ENCODE measurements at places on chromosomes 7 and 10.

- no peak for DNase-seq
Measured at GRCh38 chr10:121680879-121681655, 82.8 kb upstream of the FGFR2 start.

GRCh38 chr10:85668522-85668921, 698.1 kb downstream of the GRID1 start:
- DNase-seq = no peak

GRCh38 chr10:29035721-29036120, 253.1 kb upstream of the LYZL1 start:
- no peak for DNase-seq

DNA sequence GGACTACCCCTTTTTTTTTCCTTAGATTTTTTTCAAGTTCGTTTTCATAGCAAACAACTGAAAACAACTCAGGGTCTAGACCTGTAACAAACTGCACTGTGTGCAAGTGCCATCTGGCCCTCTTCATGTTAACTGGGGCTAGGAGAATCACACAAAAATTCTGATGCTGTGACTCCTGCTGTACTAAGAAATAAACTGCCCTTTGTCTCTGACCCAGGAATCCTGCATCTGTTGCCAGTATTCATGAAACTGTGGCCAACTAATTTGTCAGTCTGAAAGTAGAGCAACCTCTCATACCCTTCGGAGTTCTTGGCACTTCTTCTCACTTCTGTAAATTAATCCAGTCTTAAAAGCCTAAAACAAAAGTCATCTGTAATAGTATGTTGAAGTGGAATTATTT, 218.4 kb upstream of the PCDH15 start:
- no peak for DNase-seq

- DNase-seq = no peak
Measured at GRCh38 chr7:158266426-158266816, 321.2 kb downstream of the PTPRN2 start.

- DNase-seq = no peak
Measured at GRCh38 chr7:50226669-50227068, 77.8 kb upstream of the IKZF1 start.

DNA sequence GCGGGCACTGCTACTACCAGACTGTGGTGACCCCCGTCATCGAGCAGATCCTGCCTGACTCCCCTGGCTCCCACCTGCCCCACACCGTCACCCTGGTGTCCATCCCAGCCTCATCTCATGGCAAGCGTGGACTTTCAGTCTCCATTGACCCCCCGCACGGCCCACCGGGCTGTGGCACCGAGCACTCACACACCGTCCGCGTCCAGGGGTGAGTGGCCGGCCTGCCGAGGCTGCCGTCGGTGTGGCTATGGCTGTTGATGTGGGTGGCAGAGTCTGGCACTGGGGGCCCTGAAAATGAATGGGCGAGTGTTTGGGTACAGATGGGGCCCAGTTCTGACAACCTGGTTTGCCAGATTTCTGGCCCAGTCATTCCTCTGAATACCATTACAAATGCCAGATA, 15.4 kb downstream of the LIMK1 start:
- DNase-seq = no peak

- no peak for DNase-seq
Measured at GRCh38 chr7:205115-206010, 13.0 kb downstream of the FAM20C start.

- DNase-seq = no peak
Measured at GRCh38 chr7:128790315-128791041, 1.3 kb upstream of the CCDC136 start.

DNA sequence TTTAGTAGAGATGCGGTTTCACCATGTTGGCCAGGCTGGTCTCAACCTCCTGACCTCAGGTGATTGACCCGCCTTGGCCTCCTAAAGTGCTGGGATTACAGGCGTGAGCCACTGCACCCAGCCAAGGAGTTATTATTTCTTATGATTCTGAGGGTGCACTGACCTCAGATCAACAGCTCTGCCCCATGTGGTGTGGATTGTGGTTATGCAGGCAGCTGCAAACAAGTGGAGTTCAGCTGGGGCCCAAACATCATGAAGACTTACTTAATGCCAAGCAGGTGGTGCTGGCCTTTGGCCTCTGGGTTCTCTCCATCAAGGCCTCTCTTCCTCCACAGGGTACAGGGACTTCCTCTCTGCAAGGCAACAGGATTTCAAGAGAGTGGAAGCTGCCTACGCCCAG, 45.1 kb upstream of the OPTN start:
- no peak for DNase-seq

- peak; percentile 57 for DNase-seq
Measured at GRCh38 chr7:38222481-38223096, 44.5 kb downstream of the STARD3NL start.

DNA sequence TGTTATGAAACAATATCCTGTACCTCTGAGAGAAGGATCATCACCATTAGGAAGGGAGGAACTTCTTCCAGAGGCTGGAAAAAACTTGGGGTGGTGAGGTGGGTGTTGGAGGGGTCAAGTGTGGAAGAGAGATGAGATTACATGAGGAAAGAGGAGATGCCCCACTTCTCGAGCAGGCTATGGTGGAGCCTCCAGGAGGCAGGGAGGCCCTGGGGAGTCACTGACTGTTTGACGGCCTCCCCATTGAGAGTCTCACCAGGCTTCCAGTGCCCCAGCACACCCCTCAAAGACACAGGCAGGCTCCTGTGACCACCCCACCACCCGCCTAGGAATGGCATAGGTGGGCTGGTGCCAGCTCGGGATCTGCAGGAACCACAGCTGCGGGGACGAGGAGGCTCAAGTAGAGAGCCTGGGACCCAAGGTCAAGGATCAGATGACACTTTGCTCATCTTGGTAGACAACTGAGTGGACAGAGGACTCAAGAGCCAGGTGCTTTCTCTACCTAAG, 185.3 kb upstream of the GDF10 start:
- no peak for DNase-seq

GRCh38 chr10:22831586-22831985, 96.3 kb upstream of the ARMC3 start:
- DNase-seq = no peak

DNA sequence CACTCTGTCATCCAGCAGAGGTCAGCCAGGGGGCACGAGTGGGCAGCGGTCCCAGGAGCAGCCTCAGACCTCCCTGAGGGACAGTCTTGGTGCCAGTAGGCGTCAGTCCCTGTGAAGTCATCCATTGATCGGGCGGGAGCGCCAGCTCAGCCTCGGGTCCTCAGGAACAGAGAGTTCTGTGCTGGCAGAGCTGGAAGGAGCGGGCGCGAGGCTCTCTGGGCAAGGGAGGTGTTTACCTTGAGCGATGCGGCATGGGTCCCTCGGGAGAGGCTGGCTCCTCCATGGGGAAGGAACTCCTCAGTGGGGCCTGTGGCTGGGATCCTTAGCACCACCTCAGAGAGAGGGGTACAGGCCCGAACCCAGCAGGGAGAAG, 101.1 kb upstream of the PPIF start:
- DNase-seq = peak; percentile 28

DNA sequence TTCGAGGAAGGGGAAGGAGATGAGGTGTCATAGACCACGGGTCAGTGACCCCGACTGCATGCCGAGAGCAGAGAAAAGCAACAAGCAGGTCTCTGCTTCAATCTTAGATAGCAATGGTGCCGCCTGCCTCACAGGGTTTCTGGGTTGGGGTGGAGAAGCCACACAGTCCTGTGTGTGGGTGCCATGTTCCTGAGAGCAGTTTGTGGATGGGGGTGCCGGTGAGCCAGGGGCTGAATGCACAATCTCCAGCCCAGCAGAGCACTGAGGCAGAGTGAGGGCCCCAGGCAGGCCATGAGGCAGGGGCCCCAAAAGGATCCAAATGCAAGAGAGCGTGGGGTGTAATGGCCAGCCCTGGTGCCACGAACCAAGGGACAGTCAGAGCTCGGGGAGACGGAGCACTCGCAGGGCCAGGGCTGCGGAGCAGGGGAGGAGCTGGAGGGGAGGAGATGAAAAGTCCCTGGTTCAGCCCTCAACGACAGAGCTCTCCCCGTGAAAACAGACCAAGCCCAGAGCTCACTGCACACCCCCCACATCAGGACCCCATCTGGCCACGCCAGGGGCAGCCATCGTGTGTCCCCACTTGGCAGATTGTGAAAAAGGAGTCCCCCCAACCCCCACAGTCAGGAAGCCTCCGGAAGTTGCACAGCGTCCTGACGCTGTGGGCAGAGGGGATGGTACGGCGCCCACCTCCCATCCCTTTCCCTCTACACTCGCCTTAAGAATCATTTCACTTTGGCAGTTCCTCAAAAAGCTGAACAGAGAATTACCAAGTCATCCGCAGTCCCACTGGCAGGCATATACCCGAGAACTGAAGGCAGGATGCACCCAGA, 19.9 kb downstream of the WDR86 start:
- no peak for DNase-seq

DNA sequence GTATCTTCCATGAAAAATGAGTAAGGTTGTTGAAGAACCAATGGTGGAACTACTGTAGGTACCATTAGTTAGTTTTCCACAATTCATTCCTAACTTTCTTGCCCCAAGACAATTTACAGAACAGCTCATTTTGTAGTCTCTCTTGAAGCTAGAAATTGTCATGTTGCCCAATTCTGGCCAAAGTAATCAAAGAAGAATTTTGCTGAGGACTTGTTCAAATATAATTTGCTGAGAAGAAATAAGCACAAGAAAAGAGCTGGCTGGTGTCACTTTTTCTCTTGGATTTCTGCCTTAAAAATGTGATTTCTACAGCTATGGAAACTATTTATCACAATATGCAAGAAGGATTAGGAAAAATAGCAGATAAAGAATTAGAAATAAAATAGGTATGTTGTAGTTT, 199.2 kb upstream of the SEMA3A start:
- no peak for DNase-seq

- DNase-seq = peak; percentile 72
Measured at GRCh38 chr7:26958834-26959233, 94.4 kb upstream of the SKAP2 start.

DNA sequence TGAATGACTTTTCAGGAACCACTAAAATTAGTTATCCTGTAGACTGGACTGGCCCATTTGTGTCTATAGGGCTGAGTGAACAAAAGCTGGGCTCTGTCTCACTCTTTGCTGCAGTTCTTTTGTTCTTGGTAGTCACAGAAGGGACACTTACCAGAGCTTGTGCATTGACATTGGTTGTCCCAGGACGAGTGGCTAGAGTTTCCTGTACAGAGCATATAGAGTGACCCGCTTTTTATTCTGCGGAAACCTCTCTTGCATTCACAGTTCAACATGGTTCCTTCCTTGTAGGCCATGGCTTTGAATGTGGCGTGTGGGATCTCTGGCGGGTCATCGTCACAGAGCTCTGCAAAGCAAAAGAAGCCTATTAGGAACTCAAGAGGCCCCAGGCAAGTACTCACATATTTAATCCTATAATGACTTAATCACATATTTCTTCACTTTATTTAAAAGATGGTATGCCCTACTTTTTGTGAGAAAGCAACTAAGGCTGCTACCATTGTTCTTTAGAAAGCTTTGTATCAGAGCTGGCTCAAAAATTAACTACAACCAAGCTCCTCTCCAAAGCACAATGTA, 36.4 kb downstream of the IL2RA start:
- DNase-seq = no peak

DNA sequence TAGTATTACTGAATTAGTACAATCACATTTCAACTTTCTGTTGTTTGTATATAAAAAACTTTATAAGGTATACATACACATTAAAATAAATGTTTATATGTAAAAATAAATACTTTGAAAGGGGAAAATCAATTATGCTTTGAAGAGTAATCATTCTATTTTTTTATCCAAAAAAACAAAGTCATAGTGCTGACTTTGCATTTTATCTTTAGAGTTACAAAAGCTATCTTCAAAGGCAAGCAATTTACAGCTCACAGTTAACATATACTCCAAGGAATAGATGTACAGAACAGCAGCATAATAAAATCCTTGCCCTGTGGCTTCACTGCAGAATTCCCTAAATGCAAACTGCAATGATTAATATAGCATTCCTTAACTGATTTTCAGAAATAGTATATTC, 53.2 kb downstream of the MAGI2 start:
- DNase-seq = no peak

DNA sequence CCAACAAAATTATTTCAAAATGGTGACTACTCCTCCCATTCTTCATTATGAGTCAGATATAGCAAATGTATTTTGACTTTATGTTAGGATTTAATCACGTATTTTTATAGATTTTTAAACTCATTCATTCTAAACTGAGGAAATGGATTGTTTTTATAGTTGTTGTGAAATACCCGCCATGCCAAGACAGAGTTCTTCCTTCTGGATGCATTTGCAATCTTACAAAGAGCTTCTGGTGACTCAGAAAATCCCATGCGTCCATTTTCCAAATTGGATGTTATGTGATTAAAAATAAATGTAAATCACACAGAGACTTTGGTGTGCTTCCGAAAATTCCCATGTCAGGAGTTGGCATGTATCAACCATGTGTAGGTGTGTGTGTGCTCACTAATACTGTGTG, 179.3 kb downstream of the TRIL start:
- DNase-seq = peak; percentile 63

DNA sequence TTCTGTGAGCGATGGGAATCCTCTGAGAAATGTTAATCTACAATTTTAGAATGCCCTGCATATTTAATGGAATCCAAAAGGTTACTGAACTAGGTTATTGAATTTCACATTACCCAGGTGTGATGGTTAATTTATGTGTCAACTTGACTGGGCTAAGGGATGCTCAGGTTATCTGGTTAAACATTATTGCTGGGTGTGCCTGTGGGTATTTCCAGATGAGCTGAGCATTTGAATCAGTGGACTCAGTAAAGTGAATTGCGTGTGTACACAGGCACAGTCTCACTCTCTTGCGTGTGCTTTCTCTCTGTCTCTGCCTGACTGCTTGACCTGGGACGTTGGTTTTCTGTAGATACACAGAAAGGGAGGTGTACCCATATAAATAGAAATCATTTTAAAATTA, 21.7 kb downstream of the RNF32 start:
- DNase-seq = no peak

- DNase-seq = no peak
Measured at GRCh38 chr10:51547941-51548340, 151.5 kb downstream of the CSTF2T start.

- DNase-seq = no peak
Measured at GRCh38 chr10:23345861-23346260, 1.3 kb upstream of the C10orf67 start.

DNA sequence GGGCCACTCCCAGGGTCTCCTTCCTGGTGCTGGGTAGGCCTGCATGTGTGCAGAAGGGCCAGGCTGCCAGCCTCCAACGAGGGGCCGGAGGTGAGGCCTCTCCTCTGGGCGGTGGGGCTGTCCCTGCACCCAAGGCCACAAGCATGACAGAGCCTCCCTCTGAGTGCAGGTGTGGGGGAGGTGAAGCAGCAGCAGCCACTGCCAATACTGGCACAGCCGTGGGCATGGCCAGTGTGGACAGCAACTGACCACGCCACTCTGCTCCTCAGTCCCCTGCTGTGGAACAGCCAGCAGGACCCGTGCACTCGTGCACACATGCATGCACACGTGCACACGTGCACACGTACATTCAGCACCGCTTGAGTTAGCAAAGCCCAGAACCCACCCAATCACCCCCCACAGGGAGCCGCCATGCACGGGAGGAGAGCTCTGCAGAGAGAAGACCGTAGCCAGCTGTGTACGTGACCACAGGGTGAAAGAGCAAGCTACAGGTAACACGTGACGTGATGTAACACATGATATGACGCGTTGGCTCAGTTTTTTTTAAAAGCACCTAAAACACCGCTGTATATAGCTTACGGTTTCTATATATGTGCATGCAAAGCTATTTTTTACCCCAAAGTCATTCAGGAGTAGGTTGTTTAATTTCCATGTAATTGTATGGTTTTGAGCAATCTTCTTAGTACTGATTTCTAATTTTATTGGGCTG, 23.1 kb downstream of the PAPOLB start:
- DNase-seq = no peak

All from dermis microvascular lymphatic vessel endothelial cell (primary cell).